ENCODE measurements at places on chromosomes 16 and 17. TPM values are rescaled to one million over a fixed set of nuclear protein-coding genes. Genes with fewer than 3 reads are reported as not detected.

The KRTAP2-2 gene
- polyA plus RNA-seq: not detected

The STAT5A gene
- polyA plus RNA-seq: 22.1 TPM

- DNase-seq: no peak
These were observed 40.8 kb downstream of the RNF157 start for GRCh38 chr17:76199469-76199868.

- peak; percentile 34 for DNase-seq
These were observed 82.2 kb upstream of the ARL4D start for GRCh38 chr17:43316522-43317142.

DNA sequence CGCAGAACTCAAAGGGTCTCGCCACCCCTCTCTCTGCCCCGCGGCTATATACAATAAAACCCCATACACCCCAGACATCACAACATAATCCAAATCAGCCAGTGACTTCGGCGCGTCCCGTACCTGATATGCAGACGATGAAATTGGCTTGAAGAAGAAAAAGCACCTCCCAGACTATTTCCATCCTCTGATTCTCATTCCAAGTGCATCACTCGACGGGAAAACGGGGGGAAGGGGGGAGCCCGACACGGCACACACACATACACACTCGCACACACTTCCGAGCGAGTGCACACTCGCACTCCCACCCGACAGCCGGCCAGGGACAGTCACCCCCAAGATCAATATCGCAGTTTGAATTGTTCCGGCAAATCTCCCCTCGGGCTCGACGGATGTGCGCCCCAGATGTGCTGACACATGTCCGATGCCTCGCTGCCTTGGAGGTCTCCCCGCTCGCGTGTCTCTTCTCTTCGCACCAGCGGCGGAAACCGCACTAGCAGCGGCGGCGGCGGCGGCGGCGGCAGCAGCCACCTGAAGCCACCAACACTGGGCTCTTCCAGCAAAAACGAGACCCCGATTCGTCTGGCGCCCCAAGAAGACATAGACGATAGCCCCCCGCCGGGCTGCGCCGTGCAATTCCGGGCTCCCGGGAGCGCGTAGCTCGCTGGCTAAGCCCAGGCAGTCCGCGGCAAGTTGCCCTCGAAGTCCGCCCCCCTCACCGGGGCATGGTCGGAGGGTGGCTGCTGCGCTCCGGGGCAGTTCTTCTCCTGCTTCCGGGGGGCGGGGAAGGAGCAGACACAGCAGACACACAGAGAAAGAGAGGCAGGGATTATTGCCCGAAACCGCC lies 688 bp downstream of the CA10 start:
- no peak for DNase-seq

DNA sequence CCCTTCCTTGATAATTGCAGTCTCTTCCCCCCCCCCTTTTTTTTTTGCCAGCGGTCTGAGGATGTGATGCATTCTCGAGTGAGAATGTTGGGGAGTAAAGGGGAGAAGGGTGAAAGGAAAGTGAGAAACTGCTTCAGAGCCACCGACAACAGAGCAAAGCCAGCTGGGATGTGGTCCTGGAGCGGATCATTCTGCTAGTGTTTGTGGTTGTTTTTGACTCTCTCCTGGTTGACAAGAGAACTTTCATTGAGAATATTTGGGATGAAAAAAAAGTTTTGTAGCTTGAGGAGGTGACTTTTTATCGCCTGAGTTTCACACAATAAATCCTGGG lies 1.3 kb downstream of the NF1 start:
- DNase-seq: no peak

GRCh38 chr17:68732301-68732749 lies 131.2 kb upstream of the FAM20A start:
- no peak for DNase-seq

DNA sequence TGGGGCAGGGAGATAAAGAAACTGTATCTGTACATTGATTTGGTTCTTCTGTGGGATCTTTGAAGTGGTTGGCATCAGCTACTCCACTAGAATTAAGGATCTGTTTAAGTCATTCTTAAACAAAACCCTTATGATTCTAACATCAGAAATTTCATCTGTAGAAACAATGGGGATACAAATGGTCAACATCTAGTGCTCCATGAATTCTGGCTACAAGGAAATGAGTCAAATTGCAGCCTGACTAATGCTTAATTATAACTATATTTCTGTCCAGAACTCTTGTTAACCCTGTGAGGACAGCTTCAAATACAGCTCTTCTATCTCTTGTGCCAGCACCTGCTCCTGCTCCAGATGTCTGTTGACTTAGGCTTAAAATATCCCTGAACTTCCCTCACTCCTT lies 13.9 kb upstream of the GINS3 start:
- no peak for DNase-seq

Data from hindlimb muscle (tissue), 1 donor.